ENCODE measurements at places on chromosomes 2 and 18. TPM values are rescaled to one million over a fixed set of nuclear protein-coding genes. Genes with fewer than 3 reads are reported as not detected.

Gene RAD51AP2
- total RNA-seq = not detected

Gene RESP18
- not detected for total RNA-seq

Gene TRAPPC12
- total RNA-seq = 40.0 TPM

Gene TNFAIP6
- 0.91 TPM for total RNA-seq

Gene TTR
- total RNA-seq = not detected

Gene PGAP1
- total RNA-seq = 7.6 TPM

Gene WDR75
- total RNA-seq = 53.6 TPM

Gene MARCHF4
- total RNA-seq = 6.2 TPM

Gene DLGAP1
- total RNA-seq = not detected

Gene AQP12A
- total RNA-seq = not detected

Data from epithelial cell of umbilical artery (primary cell).